ENCODE measurements at places on chromosomes 11 and 22.

- no peak for DNase-seq
Observed at GRCh38 chr11:1106387-1106786, 31.7 kb downstream of the MUC2 start.

GRCh38 chr11:97966901-97967300, 1053.8 kb upstream of the CNTN5 start:
- DNase-seq, result no peak

DNA sequence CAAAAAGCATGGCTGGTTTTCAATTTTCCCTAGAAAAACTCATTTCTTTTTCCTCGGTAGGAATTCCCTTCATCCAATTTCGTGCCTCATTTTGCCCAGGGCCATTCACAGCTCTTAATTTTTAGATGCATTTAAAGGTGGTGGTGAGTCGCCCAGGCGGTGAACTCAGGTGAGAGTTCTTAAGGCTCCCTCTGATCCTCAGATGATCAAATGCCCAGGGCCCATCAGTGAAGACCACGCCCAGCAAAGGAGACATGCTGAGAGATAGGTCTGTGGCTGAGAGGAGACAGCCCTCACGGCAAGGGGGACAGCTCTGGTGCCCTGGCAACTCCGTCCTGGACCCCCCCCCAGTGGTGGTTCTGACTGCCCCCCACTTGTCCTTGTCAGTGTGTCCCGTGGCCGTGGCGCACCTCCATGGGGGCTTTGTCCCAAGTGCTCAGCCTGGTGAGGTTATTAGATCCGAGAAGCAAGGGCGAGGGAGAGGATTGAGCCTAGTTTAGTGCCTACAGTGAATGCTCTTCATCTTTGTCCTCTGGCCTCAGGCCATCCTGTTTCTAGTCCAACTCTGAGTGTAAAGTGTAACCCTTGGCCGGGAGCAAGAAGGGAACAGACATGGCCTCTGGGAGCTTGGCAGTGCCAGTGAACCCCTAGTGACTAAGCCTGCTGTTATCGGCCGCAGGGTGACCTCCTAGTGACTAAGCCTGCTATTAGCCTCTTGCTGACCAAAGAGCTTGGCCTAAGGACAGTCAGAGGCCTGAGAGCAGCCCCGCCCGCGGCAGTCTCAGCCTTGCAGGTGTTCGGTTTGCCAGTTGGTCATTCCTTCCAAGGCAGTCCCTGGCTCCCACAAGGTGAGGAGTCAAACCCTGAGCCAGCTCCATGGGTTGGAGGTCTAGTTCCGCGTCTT, 83.5 kb downstream of the CTTN start:
- DNase-seq, result no peak

DNA sequence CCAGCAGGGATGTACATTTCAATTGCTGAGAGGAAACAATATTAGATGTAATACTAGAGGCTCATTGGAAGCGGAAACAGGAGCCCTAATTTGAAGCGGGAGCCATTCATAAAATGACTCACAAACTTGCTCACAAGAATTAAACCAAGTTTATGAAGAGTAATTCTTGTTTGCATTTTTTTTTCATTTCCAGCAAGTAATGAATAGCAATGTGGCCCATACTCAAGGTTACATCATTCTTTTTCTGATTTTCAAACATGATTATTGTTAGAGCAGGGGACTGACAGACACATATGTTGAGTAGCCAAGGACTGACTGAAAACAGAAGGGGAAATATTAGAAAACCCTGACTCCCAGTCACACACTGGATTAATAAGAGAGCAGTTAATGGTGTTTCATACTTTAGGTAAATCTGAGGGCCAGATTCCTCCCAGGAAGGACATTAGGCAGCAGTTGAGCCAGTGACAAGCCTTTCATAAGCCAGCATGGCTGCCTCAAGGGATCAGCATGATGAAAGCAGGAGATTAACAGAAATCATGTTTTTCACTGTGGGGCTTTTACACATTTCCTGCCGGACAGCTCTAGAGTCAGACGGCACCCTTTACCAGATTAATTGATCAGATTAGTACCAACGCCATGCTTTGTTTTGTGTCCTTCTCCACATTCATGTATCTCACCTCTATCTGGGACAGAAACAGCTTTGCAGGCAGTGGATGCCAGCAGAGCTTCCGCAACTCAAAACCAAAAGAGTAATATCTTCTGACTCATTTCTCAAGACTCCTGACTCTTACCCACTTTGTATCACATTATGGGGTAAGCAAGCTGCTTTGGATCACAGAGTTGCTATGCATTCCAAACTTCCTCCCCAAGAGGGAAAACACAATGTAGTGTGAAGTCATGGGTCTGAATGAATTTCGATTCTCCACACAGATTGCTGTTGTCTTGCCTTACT, 831.6 kb downstream of the KCNA4 start:
- DNase-seq, result peak; percentile 89

DNA sequence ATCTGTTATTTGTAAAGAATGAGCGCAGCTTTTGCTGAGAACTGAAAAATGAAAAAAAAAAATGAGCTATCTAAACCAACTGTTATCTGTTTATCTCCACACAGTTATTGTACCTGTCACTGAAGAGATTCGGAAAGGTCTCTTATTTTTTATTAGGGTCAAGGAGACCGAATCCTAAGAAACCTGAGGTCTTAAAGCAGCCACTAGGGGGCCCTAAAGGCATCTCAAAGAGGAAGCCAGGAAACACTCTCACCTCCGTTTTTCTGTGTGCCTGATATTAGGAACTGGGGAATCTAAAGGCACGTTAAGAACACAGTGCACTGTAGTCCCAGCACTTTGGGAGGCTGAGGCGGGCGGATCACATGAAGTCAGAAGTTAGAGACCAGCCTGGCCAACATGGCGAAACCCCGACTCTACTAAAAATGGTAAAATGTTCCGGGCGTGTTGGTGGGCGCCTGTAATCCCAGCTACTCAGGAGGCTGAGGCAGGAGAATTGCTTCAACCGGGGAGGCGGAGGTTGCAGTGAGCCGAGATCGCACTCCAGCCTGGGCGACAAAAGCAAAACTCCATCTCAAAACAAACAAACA, 3.5 kb upstream of the LARGE1 start:
- DNase-seq, result no peak

GRCh38 chr22:46646531-46647215, 26.5 kb downstream of the GRAMD4 start:
- no peak for DNase-seq

- DNase-seq, result peak; percentile 41
Observed at GRCh38 chr11:79173615-79174014, 267.2 kb downstream of the TENM4 start.

- no peak for DNase-seq
Observed at GRCh38 chr11:29781268-29781667, 235.6 kb downstream of the KCNA4 start.

DNA sequence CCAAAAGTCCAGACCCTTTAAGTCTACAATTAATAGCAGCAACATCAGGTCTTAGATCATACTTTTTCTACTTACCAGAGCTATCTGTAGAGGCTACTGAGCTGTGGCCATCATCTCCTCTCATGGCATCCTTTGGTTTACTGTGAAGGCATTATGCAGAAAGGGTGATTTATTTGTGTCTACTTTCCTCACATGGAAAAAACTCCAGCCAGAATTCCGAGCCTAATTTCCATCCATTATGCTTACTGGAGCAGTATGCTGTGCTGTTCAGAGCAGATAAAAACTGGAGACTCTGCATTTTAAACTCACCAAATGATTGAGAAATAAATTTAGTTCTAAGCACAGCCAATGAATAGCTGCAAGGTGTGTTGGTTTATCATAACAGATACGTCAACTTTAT, 581.8 kb downstream of the ETS1 start:
- DNase-seq, result no peak

- no peak for DNase-seq
Observed at GRCh38 chr11:103631841-103632240, 404.6 kb upstream of the DDI1 start.

DNA sequence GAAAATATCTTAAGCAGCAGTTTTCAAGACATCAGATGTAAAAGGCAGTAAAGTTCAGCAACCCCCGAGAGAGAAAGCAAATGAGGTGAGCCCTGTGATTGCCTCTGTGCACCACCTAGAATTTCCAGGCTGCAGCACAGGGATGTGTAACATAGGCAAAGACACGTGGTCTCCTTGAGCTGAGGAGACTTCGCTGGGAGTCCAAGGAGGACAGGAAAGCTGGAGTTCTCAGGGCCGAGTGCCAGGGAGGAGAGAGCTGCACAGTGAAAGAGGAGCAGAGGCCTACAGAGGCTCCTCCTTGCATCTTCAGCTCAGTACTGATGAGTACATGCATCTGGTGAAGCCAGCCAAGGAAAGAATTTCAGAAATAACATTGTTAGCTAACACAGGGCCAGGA, 17.6 kb upstream of the TOLLIP start:
- DNase-seq, result no peak

GRCh38 chr11:72373163-72373562, 61.2 kb downstream of the CLPB start:
- no peak for DNase-seq

DNA sequence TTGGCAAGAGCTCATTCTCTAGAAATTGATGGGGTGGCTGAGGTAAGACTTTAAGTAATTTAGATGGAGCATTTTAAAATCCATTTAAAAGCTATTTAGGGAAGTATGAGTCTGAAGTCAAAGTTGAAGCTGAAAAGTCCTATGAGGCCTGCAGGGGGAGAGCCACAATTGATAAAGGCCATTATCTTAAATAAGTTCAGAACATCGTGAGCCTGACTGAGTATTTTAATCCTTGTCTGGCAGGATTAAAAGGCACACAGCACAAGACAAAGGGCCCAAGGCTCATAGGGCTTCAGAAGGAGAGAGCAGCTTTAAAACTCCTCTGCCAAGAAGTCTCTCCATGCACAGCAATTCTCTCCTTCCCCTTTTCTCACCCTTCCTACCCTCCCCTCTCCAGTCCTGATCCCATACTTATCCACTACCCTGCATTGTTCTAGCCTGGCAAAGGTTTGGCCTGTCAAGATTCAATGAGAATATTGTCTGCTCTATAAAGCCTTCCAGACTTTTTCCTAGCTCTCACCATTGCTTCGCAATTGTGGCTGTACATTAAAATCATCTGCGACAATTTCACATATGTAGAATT, 1312.9 kb downstream of the FAM181B start:
- no peak for DNase-seq

- DNase-seq, result no peak
Observed at GRCh38 chr22:47259990-47260389, 497.5 kb downstream of the TBC1D22A start.

DNA sequence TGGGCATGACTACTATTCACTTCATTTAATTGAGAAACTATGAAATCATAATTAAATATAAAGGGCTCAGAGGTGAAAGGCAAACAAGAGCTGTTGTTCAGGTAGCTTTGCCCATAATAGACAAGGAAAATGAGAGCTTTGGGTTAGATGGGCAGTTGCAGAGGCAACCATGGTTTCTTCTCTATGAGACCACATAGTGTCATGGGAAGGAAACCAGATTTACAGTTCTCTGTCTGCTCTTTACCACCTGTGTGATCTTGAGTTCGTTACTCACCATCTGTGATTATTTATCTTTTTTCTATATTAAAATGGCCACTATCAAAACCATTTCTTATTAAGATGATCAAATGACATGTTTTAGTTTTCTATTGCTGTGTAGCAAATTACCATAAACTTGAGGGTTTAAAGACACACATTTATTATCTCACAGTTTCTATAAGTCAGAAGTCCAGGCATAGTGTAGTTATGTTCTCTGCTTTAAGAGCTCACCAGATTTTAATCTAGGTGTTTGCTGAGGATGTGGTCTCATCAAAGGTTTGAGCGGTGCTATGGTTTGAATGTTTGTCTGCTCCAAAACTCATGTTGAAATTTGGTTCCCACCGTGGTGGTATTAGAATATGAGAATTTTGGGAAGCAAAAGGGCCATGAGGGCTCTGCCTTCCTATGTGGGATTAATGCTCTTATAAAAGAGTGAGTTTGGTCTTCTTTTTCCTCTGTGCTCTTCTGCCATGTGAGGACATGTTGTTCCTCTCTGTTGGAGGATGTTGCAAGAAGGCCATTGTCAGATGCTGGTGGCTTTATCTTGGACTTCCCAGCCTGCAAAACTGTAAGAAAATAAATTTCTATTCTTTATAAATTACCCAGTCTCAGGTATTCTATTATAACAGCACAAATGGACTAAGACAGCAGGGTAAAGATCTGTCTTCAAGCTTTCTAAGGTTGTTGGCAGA, 38.2 kb downstream of the OR2AG2 start:
- no peak for DNase-seq

- peak; percentile 58 for DNase-seq
Observed at GRCh38 chr11:7060868-7061267, 27.9 kb upstream of the RBMXL2 start.

DNA sequence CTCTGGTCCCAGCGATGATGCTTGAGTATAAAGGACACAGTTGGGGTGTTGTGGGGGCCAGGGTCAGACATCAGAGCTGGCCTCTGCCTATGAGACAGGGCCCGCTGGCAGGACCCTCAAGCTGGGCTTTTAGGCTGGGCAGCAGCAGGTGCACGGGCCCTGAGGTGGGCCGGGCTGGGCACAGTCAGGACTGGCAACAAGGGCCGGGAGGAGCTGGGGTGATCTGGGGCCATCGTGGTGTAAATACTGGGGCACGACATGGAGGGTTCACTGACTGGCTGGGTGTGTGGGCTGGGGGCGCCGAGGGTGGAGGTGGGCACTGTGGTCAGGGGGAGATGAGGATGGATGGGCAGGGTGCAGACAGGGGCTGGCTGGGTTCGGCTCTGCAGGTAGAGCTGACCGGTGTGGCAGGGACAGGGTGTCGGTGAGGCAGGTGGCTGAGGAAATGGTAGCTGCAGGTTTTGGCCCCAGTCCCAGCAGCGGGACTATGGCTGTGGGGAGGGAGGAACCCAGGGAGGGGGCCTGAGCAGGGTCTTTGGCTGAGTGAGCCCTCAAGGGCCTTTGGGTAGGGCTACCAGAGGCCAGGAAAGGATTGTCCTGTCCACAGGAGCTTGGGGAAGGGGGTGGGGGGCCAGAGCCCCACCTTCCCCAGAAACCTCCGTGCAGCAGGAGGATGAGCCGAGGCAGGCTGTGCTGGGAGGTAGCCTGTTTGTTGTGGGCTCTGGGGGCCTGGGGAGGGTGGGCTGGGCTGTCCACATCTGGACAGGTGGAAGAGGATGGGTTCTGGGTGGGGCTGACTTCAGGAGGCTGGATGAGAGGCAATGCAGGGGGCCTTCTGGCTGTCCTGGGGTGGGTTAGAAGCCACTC, 81.4 kb downstream of the KCNQ1 start:
- no peak for DNase-seq

- no peak for DNase-seq
Observed at GRCh38 chr22:47036352-47036751, 273.9 kb downstream of the TBC1D22A start.

DNA sequence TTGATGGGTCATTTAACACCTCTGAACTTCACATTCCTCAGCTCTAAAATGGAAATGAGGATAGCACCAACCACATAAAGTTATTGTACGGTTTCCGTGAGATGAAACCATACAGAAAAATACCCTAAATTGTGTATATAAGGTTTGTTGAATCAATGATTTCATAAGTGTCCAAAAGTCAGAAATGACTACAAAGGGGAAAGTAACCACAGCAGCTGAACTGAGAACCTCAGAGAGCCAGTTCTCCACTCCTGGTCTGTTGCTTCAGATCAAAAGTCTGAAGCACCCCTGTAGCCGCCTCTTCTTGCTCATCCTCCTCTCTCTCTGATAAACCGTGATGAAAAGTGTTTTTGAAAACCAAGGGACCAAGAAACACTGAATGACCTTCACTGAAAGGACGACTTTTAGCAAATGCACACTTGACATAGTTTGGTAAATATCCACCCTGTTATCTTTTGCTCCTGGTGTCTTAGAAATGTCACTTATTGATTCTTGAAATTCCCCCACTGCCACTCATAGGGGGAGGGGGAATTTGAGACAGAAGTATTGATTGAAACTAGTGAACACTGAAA, 194.5 kb downstream of the NAV2 start:
- no peak for DNase-seq

GRCh38 chr11:16081382-16082094, 274.8 kb downstream of the SOX6 start:
- DNase-seq, result no peak
